ENCODE measurements at places on chromosomes 1 and 21. TPM values are rescaled to one million over a fixed set of nuclear protein-coding genes. Genes with fewer than 3 reads are reported as not detected.

GRCh38 chr1:211534545-211535291, 42.8 kb upstream of the RD3 start:
- DNase-seq = no peak

- no peak for DNase-seq
Observed at GRCh38 chr1:220689666-220690065, 497 bp upstream of the C1orf115 start.

GRCh38 chr1:70090875-70091274, 114.5 kb downstream of the LRRC40 start:
- no peak for DNase-seq

- no peak for DNase-seq
Observed at GRCh38 chr21:27569091-27569490, 602.2 kb upstream of the ADAMTS5 start.

Gene ZBTB8OS
- 47.6 TPM for total RNA-seq

DNA sequence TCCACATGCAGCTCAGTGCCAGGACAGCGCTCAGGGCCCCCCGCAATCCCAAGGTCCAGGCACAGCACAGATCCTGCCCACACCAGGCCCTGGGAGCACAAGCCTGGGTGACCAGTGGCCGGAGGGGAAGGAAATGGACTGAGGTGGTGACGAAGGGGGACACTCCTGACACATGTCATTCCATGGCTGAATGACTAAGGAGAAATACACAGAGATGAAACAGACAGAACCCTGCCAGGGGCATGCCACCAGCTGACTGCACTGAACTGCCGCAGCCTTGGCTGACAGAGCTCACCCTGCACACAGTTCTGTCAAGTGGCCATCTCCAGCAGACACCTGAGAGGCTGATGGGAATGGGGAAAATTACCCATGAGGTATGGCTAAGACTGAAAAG, 56.1 kb downstream of the HSF2BP start:
- no peak for DNase-seq

GRCh38 chr1:154176337-154176736, 15.6 kb downstream of the TPM3 start:
- DNase-seq = no peak

Gene KCNK2
- total RNA-seq = not detected

Measured in T-cell (primary cell).